ENCODE measurements at places on chromosomes 12 and 14. TPM values are rescaled to one million over a fixed set of nuclear protein-coding genes. Genes with fewer than 3 reads are reported as not detected.

Gene TTC9
- 2.8 TPM for polyA plus RNA-seq

Gene BDKRB2
- polyA plus RNA-seq, result 2.5 TPM

DNA sequence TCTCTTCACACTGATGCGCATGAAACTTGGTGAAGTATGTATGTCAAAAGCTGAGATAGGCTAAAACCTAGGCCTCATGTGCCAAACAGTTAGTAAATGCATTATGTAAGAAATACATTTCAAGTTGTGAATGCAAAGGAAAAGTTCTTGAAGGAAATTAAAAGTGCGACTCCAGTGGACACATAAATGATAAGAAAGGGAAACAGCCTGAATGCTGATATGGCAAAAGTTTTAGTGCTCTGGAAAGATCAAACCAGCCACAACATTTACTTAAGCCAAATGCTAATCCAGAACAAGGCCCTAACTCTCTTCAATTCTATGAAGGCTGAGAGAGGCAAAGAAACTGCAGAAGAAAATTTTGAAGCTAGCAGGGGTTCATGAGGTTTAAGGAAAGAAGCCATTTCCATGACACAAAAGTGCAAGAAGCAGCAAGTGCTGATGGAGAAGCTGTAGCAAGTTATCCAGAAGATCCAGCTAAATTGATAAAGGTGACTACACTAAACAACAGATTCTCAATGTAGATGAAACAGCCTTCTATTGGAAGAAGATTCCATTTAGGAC, 74.2 kb downstream of the GARIN6 start:
- DNase-seq, result no peak

GRCh38 chr14:36096090-36096489, 80.4 kb downstream of the PTCSC3 start:
- no peak for DNase-seq

- no peak for DNase-seq
These were observed 112.0 kb upstream of the TMPO start for GRCh38 chr12:98403385-98403784.

Data from left kidney (tissue), 8 donors.